ENCODE measurements at places on chromosomes 3 and 15.

DNA sequence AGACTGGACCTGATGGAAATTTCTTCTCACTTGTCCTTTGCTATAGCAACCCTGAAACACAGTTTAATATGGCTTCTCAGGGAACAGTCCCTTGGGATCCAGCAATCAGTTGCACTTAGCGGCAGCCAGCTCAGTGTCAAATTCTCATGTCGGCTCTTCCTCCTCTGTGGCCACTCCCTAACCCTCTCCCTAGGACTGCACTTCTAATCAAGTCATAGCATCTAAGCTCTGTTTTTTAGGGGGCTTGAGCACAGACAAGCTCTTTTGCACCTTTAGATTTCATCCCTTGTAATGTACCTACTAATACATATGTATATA, 250.5 kb upstream of the TLE3 start:
- no peak for DNase-seq

- no peak for DNase-seq
Measured at GRCh38 chr3:197222937-197223370, 75.5 kb downstream of the DLG1 start.

- DNase-seq = no peak
Measured at GRCh38 chr15:29680465-29681165, 141.7 kb downstream of the TJP1 start.

DNA sequence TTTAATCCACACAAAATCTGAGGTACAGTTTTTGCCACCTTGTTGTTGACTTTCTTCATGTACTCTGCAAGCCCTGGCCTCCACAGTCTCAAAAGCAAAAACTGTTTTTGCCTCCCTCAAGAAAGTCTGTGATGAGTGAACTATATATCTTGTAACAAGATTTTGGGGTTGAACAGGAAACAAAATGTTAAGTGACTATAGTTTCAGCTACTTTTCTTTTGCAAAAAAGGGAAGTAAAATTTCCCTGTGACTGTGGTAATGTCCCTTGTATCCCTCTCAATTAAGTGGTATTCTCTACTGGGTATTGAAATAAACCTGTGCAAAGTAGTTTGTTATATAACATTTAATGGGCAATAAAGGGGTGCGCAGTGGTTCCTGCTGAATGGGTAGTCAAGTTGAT, 21.3 kb upstream of the SCAANT1 start:
- DNase-seq = no peak

GRCh38 chr15:38520035-38520434, 44.6 kb downstream of the RASGRP1 start:
- no peak for DNase-seq

DNA sequence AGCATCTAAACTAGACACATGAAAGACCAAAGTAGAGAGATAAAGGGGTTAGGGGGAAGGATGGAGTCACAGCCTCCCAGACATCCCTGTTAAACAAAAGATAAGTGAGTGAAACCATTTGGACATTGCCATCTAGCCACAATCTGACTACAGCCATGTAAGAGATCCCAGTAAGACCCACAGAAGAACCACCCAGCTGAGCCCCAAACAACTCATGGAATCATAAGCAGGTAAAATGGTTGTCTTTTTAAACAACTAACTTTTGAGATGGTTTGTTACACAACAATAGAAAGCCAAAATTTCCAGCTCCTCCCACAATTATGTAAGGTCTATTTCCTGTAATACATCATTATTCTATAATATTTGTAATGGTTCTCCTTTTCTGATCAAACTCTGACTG, 437.5 kb downstream of the IGSF11 start:
- no peak for DNase-seq

GRCh38 chr15:40330368-40330836, 6.9 kb downstream of the INAFM2 start:
- peak; percentile 45 for DNase-seq

GRCh38 chr3:50266017-50266416, 2.9 kb upstream of the SEMA3B start:
- DNase-seq = no peak

DNA sequence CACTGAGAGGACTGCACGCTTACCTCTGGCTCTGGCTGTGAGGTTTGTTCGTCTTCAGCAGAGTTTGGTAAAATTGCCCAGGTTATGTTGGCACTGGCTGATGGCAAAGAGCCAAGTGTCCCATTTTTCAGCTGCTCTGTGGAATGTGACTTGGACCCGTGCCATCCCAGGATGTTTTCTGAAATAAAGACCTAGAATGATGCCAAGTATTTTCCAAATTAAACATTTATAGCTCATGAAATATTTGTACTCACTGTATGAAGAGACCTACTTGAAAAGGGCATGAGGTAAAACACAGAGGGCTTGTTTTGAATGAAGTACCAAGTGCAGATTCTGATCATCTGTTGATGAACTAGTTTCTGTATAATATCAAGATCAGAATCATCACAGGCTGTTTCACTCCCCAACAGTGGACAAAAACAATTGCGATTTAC, 200.5 kb downstream of the STT3B start:
- peak; percentile 8 for DNase-seq

- DNase-seq = no peak
Measured at GRCh38 chr3:155362808-155363689, 69.6 kb upstream of the STRIT1 start.

GRCh38 chr3:51794206-51794605, 15.2 kb upstream of the IQCF6 start:
- DNase-seq = no peak

DNA sequence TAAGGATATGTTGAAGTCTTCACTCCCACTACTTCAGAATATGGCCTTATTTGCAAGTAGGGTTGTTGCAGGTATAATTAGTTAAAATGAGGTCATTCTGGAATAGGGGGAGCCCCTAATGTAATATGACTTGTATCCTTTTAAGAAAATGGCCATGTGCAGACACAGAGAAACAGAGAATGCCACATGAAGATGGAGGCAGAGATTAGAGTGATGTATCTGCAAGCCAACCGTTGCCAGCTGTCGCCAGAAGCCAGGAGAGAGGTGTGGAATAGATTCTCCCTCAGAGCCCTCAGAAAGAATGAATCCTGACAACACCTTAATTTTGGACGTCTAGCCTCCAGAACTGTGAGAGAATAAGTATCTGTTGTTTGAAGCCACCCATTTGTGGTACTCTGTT, 11.3 kb upstream of the TRANK1 start:
- DNase-seq = no peak

GRCh38 chr3:54376939-54377578, 254.7 kb downstream of the CACNA2D3 start:
- DNase-seq = no peak

DNA sequence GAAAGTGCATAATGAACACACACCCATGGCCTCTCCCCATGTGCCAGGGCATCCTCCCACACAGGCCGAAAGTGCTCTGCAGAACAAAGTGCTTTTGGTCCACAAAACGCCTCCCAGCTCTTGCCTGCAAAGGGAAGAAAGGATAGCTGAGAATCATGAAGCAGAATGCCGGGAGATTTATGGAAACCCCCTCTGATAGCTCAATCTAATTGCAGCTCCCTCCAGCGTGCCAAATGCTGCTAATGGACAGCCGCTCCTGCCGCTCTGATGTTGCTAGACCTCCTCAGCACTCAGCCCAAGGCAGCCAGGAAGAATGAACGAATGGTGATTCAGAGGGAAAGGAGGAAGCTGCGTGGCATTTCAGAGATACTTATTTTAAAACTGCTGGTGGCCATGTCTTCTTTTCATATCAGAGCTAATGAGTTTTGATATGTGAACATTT, 145.3 kb downstream of the TJP1 start:
- DNase-seq = peak; percentile 45

DNA sequence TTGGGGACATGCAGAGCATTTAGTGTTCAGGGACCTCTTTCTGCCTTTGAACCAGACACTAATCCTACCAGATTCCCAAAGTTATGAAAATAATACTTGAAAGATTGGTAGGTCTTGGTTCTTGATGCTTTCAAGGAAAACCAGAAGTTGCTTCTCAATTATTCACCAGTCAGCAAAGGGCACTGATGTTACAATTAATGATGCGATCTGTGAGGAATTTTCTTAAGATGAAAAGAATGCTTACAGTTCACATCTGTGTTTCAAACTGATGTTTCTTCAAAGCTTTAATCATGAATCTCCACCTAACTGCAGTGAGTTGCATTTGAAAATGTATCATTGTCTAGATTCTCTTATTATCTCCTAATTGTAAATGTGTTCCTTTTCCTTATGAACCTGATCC, 161.0 kb downstream of the NAALADL2 start:
- DNase-seq = peak; percentile 7

- DNase-seq = no peak
Measured at GRCh38 chr3:4928277-4928789, 50.9 kb upstream of the BHLHE40 start.

DNA sequence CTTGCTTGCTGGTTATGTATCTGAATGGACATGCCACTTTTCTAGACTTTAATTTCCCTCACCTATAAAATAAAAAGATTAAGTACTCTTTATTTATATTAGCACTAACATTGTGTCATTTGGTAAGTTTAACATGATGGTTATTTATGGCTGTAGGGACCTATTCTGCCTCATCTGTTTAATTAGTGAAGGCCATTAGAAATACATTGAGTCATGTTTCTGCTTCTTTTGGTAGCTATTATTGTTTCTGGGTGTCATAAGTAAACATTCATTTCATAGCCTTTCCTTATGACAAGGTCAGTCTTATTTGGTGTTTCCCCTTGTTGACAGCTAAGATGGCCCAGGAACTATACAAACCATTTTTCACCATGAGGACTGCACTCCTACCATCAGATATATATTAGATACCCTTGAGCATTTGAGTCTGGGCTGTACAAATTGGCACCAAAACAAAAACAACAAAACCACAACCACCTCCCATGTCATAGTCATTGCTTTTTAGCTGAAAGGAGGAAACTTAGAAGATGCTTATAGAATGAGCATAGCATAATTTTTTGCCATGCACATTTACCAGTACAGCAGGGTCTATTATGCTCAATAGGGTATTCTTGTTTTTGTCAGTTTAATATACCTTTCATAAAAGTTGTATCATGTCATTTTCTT, 39.3 kb downstream of the SRP14 start:
- peak; percentile 12 for DNase-seq

DNA sequence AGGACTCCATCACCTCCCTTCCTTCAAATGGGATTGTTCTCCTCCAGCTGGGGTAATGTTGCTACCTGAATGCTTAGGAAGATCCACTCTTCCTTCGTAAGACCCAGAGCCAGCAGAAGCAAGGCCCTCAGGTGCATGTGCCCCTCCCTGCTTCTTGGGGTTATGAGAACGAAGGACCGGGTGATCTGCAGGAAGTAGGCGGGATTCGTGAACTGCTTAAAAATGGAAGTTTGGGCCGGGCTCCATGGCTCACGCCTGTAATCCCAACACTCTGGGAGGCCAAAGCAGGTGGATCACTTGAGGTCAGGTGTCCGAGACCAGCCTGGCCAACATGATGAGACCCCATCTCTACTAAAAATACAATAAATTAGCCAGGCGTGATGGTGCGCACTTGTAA, 8.0 kb downstream of the TLR9 start:
- DNase-seq = no peak
